Caco-2 (cell line): ENCODE measurements at places on chromosomes 4 and X. TPM values are rescaled to one million over a fixed set of nuclear protein-coding genes. Genes with fewer than 3 reads are reported as not detected.

C4orf33 gene
- 6.2 TPM in 2 replicates for total RNA-seq

XAGE1B gene
- not detected in 2 replicates for total RNA-seq

CTAG2 gene
- not detected in 2 replicates for total RNA-seq

NAP1L3 gene
- total RNA-seq, result not detected in 2 replicates

CSN1S1 gene
- total RNA-seq, result not detected in 2 replicates

TKTL2 gene
- not detected in 2 replicates for total RNA-seq

EMCN gene
- total RNA-seq, result not detected in 2 replicates

MEPE gene
- not detected in 2 replicates for total RNA-seq

VCX3A gene
- total RNA-seq, result not detected in 2 replicates

PACRGL gene
- 10.7 and 14.9 TPM in 2 replicates for total RNA-seq

MSX1 gene
- 30.0 and 35.1 TPM in 2 replicates for total RNA-seq
